ENCODE measurements at places on chromosomes 2 and 18.

GRCh38 chr2:64655018-64655664, 1.4 kb upstream of the SERTAD2 start:
- DNase-seq = peak; percentile 44

- no peak for DNase-seq
Observed at GRCh38 chr2:160842286-160842685, 317.9 kb upstream of the TANK start.

DNA sequence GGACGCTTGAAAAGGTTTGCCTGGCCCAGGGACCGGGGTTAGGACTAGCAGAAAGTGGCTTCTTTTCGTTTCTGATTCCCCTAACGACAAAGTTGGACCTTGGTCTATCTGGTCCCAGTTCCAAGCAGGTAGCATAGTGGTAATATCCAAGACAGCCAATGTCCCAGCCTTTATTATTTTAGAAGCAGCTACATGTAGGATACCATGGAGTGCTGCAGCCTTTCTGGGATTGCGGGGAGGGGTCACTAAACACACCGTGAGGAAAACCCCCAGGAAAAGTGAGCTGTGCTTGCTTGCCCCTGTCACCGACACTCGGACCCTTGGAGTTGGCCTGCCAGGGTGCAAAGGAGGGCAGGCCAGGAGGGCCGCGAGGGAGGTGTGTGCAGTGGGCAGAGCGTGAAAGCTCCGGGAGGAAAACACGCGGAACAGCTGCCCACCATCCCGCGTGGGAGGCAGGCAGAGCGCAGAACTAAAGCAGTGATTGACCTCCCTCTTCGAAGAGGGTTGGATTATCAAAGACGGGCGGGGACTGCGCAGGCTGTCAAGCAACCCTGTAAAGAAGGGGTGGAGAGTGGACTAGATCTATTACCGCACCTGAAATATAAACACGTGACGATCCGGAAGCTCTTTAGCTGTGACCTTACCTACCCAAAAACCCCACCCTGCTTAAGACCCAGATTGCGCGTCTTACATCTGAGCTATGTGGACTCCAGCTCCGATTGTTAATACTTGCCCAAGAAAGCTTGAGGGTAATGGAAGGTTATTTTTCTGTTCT, 624 bp upstream of the MAP4K3 start:
- peak; percentile 8 for DNase-seq

GRCh38 chr18:24268784-24269550, 128.7 kb downstream of the OSBPL1A start:
- no peak for DNase-seq

- no peak for DNase-seq
Observed at GRCh38 chr2:216761133-216761532, 65.8 kb upstream of the IGFBP5 start.
